ENCODE measurements at places on chromosomes 3 and 15.

DNA sequence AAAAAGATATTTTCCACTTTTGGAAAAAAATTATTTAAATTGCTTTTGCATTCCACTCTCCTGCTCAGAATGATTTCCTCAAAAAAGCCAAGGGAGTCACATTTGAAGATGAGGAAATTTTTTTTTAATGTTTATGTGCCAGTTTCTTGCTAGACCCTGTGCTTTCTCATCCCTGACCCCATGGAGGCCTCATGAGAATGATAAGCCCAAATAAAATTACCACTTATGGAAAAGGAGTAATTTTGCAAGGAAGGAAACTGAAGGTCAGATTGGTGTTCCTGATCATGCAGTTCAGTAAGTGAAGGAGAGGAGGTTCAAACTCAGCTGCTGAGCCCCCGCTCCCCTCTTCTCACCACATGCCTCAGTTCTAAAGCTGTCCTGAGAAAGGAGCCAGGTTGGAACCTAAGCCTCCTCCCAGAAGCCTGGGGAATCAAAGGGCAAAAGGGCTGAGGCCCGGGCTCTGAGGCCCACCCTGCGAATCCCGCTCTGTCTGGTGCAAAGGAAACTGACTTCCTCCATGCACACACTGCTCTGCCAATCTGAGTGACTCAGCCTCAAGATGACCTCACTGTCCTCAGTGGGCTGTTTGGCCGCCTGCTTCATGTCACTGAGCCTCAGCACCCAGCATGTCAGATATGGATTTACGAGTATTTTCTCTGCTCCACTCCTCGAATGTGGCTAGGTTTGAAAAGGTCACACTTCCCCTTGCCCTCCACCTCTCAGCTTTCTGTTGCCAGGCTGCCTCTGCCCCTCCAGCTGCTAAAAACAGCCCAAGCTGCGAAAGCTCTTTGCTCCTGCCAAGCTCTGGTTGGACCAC is 56.9 kb upstream of the FLNB start:
- DNase-seq = no peak

DNA sequence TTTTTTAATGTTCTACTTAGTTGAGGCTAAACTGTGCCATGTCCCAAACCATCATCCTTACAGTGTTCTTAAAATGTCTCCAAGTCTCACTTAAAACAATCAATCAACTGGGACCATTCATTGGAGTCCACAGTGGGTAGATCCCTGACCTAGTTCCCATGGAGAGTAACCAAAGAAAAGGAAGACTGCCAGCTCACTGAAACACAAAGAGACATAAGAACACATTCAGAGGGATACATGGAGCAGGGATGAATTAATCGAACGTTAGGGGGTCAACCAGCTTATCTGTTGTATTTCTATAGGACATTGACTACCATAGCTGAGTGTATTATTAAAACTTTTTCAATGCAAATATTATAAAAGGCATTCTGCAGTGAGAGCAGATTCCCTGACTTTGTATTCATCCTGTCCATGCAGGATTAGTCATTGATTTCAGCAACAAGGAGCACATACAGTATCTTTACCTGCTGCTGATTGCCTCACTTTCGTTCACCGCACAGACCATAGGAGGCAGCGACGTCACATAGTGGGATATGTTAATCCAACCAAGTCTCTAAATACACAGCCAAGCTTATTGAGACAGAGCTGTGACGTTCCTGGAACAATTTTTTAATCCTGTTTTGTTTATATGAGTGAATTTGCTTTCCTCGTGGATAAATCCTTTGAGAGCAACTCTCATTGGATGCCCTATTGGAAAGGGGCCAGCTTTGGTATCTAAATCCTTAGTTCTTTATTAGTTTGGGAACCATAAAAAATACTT is 364.9 kb upstream of the RBMS3 start:
- DNase-seq = no peak

DNA sequence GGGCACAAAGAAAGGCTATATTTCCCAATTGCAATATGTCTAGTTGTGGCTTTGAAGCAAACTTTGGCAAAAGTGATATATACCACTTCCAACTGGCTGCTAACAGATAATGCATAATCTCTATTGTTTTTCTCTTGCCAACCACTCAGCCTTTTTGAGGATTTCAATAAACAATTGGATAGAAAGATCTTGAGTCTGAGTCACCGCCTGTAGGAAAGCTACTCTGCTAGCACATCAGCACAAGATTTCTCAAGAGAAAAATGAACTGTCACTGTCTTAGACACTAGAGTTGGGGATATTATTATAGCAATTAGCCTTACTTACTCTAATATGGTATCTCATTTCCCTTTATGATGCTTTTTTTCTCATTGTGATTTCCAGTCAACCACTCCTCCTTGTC is 119.7 kb downstream of the SST start:
- DNase-seq = no peak

DNA sequence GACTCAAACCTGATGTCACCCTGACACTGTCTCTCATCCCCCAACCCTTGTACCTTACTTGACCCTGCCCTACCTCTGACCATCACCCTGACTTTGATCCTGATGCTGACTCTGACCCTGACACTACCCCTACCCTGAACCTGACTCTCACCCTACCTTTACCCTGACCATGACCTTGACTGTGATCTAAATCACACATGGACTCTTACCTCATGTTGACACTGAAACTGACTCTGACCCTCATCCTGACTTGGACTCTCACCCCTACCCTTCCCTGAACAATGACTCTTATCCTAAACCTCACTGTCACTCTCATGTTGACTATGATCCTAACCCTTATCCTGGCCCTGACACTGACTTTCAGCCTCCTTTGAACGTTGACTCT is 21.7 kb upstream of the SLC25A26 start:
- DNase-seq = no peak

GRCh38 chr3:9137676-9138075 is 111.8 kb downstream of the SRGAP3 start:
- DNase-seq = no peak

- no peak for DNase-seq
Observed at GRCh38 chr3:72847282-72847681, 963 bp downstream of the SHQ1 start.

DNA sequence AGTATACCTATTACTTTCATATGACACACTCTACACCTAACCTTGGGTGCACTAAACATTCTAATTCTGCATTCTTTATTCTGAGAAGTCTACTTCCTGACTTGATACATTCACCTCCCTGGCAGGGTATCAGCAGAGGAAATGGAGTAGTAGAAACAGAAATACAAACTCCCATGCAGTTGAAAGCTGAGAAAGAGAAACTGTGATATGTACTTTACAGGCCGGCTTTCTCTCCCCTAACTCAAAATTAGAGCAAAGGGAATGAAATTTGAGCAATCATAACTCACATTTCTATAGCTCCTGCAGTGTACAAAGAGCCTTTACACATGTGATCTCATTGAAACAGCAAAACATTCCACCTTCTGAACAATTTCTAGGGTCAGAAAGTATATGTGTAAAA is 135.5 kb upstream of the COL8A1 start:
- DNase-seq = peak; percentile 20

- DNase-seq = peak; percentile 47
Observed at GRCh38 chr15:79977431-79978054, 6.5 kb upstream of the BCL2A1 start.

DNA sequence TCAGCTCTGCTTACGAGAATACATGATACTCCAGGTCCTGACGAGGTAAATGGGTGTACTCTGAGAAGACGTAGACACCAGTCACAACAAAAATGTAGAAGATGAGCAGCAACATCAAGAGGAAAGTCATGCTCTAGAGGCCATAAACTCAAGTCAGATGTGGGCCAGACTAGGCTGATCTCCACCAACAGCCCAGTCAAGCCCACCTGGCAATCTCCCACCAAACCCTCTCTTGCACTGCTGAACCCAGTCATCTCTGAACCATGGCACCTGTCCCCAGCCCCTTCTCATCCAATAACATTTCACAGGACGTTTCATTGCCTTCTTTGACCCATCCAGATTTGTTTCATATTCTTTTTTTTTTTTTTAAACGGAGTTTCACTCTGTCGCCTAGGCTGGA is 10.8 kb upstream of the PDIA3 start:
- DNase-seq = peak; percentile 14

DNA sequence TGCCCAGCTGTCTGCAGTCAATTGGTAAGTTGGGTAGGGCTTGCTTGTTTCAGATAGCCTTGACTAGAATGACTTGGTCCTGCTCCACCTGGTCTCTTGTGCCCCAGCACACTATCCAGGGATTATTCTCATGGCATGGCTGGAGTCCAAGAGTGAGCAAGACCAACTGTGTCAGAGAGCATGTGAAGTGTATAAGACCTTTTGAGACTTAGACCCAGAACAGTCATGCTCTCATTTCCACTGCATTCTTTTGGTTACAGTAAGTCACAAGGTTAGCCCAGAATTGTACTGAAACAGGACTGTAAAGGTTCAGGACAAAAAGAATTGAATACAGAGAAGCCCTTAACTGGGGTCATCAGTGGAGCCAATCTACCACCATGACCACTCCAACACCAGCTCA is 650.8 kb upstream of the ADAMTS9 start:
- DNase-seq = no peak

DNA sequence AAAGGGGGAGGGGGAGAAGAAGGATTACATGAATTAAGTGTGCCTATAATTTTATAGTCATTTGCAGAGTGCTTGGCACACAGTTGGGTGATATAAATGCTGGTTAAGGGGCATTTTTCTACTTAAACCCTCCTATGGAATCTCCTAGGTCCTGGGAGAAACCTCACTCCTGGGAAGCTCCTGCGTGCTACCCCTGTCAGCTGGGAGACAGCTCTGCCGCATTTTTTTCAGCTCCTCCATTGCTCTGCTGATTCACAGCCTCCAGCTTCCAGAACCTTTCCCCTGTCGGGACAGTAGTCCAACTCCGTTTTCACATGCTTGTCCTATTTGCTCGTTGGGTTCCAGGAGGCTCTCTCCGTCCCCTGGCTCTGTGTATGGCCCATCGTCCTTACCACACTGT is 59.2 kb downstream of the CHRD start:
- no peak for DNase-seq

GRCh38 chr15:43449981-43450380 is 43.0 kb downstream of the TP53BP1 start:
- DNase-seq = no peak

DNA sequence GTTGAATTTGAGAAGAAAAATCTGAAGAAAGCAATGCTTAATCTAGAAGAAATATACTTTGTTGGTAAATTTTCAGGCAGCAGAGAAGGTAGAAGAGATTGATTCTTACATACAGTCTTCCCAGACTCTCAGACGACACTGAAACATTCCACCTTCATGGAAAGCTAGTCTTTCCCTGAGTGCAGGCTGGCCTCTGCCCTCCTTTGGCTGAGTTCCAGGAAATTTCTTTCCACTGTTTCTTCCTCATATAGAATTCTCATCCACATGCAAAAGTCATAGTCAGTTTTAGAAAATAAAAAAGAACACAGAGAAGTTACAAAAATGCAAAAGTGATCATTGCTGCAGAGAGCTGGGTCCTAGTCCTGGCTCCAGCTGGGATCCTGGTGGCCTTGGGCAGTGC is 142.5 kb upstream of the PRR23C start:
- no peak for DNase-seq

GRCh38 chr3:140343211-140344081 is 334.4 kb upstream of the TRIM42 start:
- DNase-seq = no peak

DNA sequence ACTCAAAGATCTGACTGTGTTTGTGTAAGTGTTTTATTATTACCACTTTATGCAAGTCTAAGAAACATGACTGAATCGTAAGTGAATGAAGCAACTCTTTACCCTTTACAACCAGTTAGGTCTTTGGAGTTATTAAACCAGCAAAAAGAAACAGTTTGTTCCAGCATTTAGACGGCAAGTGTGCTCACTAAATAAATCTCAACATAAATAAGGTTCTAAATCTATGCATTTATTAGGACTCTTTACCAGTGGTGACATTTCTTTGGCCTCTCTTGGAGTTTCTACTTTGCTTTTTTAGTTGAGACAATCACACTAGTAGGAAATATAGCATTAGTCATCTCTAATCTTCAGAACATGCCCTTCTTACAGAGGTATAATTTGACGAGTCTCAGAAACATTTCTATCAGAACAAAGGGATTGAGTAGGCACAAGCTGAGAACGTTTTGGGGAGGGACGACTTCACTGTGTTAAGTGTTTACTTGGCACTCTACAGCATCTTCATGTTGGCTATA is 739.9 kb upstream of the NR2F2 start:
- no peak for DNase-seq

DNA sequence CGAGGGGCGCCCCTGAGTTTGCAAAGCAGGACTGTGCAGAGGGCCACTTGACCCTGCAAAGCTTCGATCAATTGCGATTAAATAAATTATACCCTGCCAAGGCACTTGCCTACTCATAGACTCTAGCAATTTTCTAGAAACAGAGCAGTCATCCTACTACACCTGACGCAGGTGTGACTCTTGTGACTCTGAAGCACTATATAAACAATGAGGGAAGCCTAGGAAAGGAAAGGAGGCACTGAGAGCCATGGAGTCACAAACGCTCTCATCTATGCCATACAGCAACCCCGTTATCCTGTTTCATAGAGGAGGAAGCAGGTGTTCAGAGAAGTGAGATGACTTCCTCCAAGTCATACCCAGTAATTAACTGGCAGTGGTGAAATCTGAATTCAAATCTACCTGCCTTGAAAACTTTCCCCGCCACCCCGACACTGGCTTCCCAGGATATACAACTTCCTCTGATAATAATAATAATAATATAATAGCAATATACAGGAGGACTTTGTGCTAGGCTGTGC is 14.4 kb downstream of the ARHGEF3 start:
- no peak for DNase-seq

DNA sequence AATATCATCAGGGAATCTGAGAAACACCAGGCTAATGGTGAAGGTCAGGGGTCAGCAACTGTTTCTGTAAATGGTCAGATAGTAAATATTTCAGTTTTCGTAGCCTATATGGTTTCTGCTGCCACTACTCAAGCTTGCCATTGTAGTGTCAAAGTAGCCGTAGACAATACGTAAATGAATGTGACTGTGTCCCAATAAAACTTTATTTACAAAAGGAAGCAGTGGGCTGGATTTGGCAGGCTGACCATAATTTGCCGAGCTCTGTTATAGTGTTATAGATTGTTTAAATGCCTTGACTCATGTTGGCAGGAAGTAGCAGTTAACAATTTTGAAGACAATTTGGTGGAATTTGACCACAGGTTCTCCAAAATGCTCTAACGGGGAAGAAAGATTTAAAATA is 548.2 kb downstream of the FOXP1 start:
- DNase-seq = no peak

DNA sequence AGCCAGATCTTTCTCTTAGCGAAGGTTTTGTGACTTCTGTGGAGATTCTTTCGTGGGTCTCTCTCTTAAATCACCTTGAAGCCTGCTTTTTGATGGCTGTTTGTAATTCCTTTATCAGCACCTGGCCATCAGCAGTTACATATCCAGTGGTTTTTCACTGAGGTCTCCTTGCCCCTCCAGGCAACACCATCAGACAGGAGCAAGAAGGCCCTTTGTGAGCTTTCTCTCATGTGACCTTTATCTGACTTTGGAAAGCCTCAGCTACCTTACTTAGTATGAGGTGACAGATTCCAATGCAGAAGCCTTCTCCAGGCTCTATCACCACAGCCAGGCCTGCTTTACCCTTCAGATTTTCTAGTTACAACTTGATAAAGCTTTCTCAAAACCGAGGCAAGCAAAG is 30.0 kb upstream of the P3H2 start:
- no peak for DNase-seq

GRCh38 chr3:57805674-57806073 is 49.6 kb downstream of the SLMAP start:
- no peak for DNase-seq

- DNase-seq = no peak
Observed at GRCh38 chr3:8094415-8094814, 407.2 kb upstream of the LMCD1 start.
